ENCODE measurements at places on chromosomes 6 and 20. TPM values are rescaled to one million over a fixed set of nuclear protein-coding genes. Genes with fewer than 3 reads are reported as not detected.
A peak's percentile ranks its signal among the peaks of the same experiment; 100 is the strongest.

- no peak for DNase-seq
Measured at GRCh38 chr20:61846741-61847419, 218.8 kb downstream of the TAF4 start.

DNA sequence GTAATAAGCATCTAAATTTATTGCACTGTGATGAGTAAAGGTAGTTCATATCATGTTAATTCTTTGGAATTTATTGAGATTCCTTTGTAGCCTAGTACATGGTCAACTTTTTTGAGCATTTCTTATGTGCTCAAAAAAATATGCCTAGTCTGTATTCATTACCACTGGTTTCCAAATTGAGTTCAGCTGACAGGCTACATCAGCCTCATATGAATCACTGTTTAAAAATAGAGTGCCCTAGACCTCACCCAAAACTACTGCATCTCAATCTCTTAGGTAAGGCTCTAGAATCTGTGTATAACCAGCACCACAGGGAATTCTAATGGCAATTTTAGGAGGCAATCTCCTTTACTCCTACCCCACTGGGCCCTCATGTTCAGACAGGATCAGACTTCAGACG lies 16.7 kb upstream of the FOXF2 start:
- no peak for DNase-seq

Gene LHFPL5
- not detected for total RNA-seq

DNA sequence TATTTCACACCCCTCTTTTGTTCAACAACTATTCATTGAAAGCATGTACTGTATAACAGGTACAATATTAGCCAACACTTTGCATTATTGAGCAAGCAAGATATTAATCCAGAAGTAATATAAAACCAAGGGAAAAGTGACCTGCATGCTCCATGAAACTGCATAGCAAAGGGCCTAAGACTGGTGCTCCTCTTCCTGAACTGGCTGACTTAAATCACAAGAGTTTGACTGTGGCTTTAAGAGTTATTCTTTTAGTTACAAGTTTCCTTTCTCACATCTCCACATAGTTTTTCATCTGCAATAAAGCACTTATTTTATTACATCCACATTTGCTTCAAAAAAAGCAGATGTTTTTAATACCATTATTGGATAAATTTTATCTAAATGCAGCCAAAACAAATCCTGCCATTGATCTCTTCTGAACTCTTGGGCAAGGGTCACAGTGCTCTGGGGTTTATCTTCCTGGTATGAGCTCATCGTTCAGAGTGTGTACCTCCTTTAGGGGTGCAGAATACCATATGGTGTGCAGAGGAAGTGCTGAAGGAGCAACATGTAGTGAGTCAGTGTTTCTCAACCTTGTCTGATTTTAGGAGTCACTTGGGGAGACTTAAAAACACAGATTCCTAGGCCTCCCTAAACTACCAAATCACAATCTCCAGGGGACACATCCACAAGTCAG lies 1225.9 kb upstream of the MAP3K7 start:
- DNase-seq = no peak

GRCh38 chr6:10112871-10113549 lies 301.9 kb downstream of the TFAP2A start:
- no peak for DNase-seq

- no peak for DNase-seq
Measured at GRCh38 chr6:11111769-11112437, 378 bp upstream of the ERVFRD-1 start.

GRCh38 chr6:71589254-71589653 lies 297.1 kb upstream of the RIMS1 start:
- no peak for DNase-seq

GRCh38 chr6:113818578-113818977 lies 38.6 kb upstream of the MARCKS start:
- DNase-seq = no peak

GRCh38 chr20:64099880-64100565 lies 7.3 kb downstream of the NPBWR2 start:
- DNase-seq = no peak

DNA sequence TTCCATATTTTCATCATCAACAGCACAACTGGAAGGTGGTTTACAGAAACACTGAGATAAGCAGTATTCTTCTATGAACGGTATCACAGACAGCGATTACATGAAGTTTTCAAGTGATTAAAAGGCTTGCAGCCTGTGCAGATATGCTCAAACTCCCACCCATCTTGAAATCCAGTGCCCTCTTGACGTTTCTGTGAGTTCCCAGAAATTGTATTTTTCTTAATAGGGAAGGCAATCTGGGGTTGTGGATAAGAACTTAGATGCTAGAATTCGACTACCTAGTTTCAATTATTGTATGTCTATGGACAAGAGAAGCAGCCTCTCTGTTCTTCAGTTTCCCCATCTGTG lies 290.3 kb downstream of the ZNF217 start:
- DNase-seq = no peak

DNA sequence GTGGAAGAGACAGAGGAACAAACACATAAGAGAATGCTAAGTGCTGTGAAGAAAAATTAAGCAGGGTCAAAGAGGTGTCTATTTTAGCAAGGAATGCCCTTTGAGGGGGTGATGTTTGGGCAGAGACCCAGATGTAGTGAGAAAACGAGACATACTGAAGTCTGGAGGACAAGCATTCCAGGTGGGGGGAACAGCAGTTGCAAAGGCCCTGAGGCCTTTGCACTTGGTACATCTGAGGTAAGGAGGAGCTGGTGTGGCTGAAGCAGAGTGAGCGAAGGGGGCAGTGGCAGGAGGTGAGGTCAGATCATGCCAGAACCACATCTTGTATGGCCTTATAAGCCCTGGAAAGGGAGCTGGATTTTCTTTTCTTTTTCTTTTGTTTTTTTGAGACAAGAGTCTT lies 6.2 kb upstream of the GDF5 start:
- DNase-seq = no peak

Gene OXT
- total RNA-seq = 0.65 TPM

- no peak for DNase-seq
Measured at GRCh38 chr20:60963146-60963545, 288.9 kb upstream of the CDH4 start.

DNA sequence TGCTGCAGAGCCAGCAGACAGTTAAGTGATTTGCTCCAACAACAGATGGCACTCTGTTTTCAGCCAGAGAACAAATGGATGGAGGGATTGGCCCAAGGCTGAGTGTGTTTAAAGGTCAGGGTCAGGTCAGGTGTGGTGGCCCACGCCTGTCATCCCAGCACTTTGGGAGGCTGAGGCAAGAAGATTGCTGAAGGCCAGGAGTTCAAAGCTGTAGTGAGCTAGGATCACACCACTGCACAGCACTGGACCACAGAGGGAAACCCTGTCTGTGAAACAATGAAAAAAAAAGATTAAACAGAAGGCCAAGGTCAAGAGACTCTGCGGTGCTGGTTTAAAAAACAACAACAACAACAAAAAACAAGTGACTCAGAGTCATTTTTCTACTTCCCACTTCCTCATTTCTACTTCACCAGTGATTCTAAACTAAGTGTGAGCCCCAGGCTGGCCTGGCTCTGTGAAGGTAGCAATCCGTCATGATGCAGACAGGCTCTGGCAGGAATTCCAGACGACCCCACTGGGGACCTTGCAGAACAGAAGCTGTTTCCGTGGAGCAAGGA lies 42.5 kb upstream of the ARMC2 start:
- DNase-seq = no peak

GRCh38 chr20:51022803-51023616 lies at the start of gene KCNG1:
TSS of gene KCNG1 (minus strand) at chr20:51023107. CDS start at chr20:51010338, 12,769 bp downstream.
- DNase-seq = peak; percentile 79

Gene IP6K3
- total RNA-seq = 29.4 TPM

Gene BPIFB2
- not detected for total RNA-seq

DNA sequence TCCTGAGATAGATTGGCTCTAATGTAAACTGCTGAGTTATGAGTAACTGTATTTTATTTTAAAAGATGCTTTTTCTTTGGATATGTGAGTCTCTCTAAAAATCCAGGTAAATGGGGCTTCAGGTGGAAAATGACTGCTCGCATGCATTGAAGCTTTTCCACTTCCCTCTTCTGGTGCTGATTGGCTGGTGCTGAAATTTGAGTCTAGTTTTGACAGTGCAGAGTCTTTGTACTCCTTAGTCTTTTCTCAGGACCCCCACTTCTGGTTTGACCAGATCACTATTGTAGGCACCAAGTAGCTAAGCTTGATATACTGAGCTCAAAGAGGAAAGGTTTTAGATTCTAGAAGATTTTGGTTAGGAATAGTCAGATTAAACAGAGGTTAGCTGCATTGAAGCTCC lies 60.7 kb upstream of the TULP4 start:
- no peak for DNase-seq

- DNase-seq = no peak
Measured at GRCh38 chr6:1068068-1068467, 243.8 kb upstream of the FOXQ1 start.

Gene TREM2
- total RNA-seq = 1.1 TPM

Gene PPP1R16B
- 7.7 TPM for total RNA-seq

GRCh38 chr20:63846128-63846771 lies 15.0 kb upstream of the ABHD16B start:
- DNase-seq = peak; percentile 78

GRCh38 chr6:25014791-25015560 lies 79.2 kb upstream of the RIPOR2 start:
- no peak for DNase-seq

GRCh38 chr6:94227741-94228140 lies 808.4 kb upstream of the EPHA7 start:
- DNase-seq = no peak

DNA sequence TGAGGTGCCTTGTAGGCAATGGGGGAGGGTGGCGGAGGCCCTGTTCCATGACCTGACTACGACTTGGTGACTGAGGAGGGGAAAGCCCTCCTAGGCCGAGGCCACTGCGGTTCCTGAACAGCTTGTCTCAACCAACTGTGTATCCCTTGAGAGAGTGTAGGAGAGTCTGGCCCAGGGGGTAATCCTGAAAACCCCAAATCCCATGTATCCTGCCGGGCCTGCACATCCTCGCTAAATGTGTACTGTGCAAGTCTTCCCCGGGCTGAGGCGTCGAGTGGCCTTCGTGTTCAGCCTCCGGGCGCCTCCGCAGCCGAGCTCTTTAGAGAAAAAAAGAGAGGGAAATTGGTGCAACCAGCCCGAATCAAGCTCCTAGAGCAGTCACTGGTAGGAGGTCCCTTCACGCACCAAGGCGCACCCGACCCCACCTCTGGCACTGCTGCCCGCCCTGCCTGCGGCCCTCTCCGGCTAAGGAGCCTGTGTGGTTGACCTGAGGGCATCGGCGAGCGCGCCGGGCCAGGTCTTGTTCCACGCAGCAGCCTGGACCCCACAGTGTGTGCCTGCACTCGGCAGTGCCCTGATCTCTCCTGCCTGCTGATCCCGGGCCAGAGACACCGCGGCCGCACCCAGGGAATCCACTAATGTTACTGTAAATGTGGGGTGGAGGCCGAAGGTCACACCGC lies 7.3 kb downstream of the SIM1 start:
- DNase-seq = no peak

DNA sequence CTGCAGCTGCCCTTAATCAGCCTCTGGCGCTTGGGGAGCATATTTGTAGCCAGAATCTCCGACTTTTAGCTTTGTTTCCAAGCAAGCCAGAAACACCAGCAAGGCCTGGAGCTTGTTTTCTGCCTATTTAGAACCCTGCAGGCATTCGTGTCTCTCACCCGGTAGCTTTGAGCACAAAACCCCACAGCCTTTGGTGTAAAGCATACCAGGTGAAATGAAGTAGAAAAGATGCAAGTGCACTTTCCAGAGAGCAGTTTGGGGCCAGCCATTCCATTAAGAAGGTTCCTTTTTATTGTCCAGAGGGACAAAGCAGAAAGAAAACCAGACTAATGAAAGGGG lies 736 bp downstream of the FAM217B start:
- DNase-seq = no peak

DNA sequence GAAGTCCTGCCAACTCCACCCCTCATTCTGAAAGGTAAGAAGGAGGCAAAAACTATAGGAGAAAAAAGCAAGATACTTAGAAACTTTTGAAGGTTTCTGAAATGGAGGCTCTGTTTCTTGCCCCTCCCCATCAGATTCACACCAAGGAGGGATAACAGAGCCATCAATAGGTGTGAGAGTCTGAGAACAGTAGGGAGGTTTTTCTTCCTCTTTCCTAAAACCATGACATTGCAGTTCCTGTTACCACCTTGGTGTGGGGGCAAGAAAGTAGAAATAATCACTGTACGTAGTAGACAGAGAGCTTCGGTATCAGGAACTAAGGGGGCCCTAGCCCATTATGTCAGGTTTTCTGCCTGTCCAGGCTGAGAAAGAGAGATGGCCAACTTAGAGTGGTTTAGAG lies 333.3 kb upstream of the SYNCRIP start:
- no peak for DNase-seq

Gene RFX6
- not detected for total RNA-seq

DNA sequence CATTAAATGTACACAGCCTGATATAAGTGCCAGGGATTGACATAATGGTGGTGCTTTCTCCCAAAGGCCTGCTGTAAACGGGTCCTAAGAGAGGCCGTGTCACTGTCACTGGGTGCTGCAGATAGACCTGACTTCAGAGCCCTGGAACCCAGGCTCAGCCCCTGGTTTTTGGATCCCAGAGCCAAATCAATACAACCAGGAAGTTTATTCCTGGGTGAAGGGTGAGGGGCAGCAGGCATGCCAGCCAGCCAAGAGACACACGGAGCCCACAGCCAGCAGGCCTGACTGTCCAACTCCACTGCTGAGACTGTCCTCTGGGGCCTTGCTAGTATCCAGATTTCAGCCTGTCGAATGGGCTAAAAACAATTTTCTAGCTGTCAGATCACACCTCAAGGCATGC lies 12.8 kb upstream of the ARMC12 start:
- DNase-seq = no peak

Gene CPNE5
- total RNA-seq = 14.7 TPM

DNA sequence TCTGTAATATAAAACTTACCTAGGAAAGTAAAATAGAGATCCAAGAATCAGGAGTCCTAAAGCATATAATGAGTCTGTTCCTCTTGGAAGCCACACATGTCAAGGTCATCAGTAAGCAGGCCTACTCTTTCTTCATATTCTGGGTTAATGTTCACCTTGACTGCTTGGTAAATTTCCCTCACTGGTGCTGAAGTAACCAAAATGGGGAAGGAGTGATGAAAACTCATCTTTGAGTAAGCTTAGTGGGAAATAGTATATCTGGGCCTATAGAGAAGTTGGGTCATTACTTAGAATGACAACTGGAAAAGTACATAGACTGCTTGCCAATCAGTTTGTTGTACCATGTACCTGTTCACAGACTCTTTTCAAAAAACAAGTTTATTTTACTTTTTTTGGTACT lies 6.6 kb downstream of the TSPYL4 start:
- DNase-seq = no peak

GRCh38 chr20:1815502-1816085 lies 79.6 kb upstream of the SIRPA start:
- no peak for DNase-seq

DNA sequence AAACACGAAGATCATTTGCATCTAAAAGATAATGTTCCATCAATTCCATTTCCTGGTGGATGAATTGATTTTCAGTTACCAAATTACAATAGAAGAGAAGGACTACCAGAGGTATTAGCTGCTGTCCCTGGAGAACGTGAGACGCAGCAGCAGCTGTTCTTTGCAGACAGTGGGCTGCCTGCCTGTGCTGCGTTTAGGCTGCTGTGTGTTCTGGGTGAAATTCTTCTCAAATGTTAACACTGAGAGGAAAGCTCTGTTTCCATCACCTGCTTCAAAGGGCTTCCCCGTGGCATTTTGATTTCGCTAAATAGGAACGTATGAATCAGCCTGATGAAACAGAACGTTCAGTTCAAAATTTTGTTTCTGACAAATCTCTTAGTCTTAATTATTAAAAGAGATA lies 362.2 kb downstream of the C6orf118 start:
- DNase-seq = no peak

Gene ERVFRD-1
- 0.09 TPM for total RNA-seq

Gene KIFC1
- 0.31 TPM for total RNA-seq

Measured in left cardiac atrium (tissue), 4 donors.